ENCODE measurements at places on chromosomes 4 and X. TPM values are rescaled to one million over a fixed set of nuclear protein-coding genes. Genes with fewer than 3 reads are reported as not detected.
A peak's percentile ranks its signal among the peaks of the same experiment; 100 is the strongest.

Gene TRPC3
- not detected for total RNA-seq

DNA sequence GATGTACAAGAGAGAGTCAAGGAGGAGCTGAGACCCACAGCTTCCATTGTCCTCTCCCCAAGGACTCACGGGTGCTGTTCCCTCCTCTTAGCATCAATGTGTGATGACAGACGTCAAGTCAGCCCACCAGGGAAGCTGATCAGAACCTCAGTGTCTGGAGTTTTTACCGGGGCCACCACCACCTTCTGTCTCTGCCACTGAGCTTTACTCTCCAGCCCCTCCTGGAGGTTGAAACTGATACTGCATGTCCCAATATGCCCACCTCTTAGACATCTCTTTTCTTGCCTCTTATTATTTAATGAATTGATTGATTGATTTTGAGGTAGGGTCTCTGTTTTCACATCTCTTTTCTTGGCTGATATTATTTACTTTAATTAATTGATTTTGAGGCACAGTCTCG is 10.3 kb upstream of the AKAP17A start:
- peak; percentile 65 for DNase-seq

- no peak for DNase-seq
Measured at GRCh38 chr4:98510757-98511517, 147.5 kb downstream of the TSPAN5 start.

GRCh38 chr4:94934201-94934600 is 176.4 kb downstream of the BMPR1B start:
- no peak for DNase-seq
